ENCODE measurements at places on chromosomes 4 and X.

DNA sequence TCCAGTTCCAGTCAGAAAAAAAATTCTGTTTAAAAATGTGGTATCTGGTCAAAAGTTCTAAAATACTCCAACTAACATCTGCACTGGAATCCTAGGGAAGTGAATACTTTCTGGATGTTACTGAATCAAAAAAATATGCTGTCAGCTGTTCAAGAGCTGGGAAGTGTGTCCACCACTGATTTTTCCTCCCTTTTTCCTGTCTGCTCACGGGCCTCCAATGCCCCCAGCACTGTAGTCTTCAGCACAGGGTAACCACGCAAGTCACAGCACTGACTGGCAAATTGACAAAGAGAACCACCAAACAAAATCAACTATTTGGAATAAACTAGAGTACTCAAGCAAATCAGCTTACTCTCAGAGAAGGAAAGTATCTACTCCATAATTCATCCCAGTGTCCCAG is 9.9 kb downstream of the VEGFC start:
- DNase-seq, result no peak

DNA sequence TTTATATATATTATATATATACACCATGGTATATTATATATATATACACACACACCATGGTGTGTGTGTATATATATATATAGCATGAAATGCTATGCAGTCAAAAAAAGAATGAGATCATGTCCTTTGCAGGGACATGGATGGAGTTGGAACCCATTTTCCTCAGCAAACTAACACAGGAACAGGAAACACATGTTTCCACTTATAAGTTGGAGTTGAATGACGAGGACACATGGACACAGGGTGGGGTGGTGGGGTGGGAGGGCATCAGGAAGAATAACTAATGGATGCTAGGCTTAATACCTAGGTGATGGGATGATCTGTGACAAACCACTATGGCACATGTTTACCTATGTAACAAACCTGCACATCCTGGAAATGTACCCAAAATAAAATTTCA is 293.6 kb upstream of the NDST3 start:
- DNase-seq, result no peak

- peak; percentile 21 for DNase-seq
Observed at GRCh38 chr4:83266689-83267088, 17.9 kb downstream of the COQ2 start.

- DNase-seq, result no peak
Observed at GRCh38 chrX:131225078-131225477, 64.0 kb downstream of the IGSF1 start.

DNA sequence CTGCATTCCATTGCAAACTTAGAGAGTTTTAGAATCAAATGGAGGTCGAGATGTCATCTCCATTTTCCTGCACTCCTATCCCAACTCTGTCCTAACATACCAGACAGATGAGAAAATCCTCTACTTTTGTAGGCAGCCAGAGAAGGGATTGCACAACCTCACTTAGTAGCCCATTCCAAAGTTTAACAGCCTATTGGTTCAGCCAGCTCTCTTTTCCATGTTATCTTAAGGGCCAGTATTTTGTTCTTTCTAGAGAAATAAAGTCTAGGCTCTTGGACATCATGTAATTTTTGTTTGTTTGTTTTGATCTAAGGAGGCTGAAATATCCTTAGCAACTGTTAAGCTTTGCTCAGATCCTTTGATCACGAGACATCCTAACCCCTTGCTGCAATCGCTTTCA is 173.0 kb downstream of the COX18 start:
- DNase-seq, result peak; percentile 93

- peak; percentile 3 for DNase-seq
Observed at GRCh38 chrX:75522565-75523431, at the start of gene ZDHHC15. Gene ZDHHC15, minus strand, starts transcription at chrX:75523037. Its CDS starts 13 bp downstream, at chrX:75523024.

Measured in fibroblast of pulmonary artery (primary cell).